Activated CD4-positive, CD25-positive, alpha-beta regulatory T cell (primary cell): ENCODE measurements at places on chromosomes 13 and 19.

DNA sequence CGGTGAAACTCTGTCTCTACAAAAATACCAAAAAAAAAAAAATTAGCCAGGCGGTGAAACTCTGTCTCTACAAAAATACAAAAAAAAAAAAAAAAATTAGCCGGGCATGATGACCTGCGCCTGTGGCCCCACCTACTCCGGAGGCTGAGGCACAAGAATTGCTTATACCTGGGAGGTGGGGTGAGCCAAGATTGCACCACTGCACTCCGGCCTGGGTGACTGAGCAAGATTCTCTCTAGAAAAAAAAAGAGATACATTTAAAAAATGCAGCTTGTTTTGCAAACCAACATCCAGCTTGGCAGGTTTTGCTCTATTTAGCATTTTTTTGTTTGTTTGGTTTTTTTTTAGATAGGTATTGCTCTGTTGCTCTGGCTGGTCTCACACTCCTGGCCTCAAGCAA, 6.7 kb upstream of the PGPEP1 start:
- DNase-seq, result no peak

- no peak for DNase-seq
Measured at GRCh38 chr13:69565334-69565733, 542.3 kb upstream of the ATXN8OS start.

DNA sequence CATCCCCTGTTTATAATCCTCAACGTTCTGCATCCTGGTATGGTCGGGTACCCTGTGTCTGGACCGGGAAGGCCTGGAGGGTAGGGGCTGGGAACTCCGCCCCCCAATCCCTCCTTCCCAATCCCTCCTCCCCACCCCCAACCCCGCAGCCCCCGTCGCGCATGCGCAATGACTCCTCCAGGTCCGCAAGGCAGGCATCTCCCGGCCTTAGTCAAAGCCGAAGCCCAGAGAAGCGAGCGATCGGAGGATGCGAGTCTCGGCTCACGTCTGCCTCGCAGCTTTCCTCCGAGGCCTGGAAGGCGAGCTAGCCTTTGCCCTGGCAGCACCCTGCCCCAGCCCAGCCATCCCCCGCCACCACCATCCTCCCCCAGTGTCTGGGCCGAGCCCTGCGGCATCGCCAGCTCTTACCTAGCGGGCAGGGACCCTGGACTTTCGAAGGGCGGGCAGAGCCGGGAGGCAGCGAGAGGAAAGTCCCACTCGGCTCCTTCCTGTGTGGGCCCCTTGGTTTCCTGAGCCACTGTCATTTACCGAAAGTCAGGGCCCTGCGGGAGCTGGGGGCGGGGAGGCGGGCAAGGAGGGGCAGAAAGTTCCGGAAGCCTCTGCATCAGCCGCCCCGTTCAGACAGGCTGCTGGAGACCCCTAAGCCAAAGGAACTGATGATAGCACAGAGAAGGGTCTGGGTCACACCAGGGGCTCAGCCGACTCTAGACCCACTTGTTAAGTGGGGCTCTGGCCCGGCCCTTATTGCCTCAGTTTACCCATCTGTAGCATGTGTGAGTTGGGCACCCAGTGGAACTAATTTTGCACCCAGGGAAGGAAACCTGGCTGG, at the start of gene JAK3:
TSS of gene JAK3 (minus strand) at position 445 of the 829 bp plus-strand sequence. CDS start 3,565 bp downstream, outside the sequence.
- peak; percentile 74 for DNase-seq

DNA sequence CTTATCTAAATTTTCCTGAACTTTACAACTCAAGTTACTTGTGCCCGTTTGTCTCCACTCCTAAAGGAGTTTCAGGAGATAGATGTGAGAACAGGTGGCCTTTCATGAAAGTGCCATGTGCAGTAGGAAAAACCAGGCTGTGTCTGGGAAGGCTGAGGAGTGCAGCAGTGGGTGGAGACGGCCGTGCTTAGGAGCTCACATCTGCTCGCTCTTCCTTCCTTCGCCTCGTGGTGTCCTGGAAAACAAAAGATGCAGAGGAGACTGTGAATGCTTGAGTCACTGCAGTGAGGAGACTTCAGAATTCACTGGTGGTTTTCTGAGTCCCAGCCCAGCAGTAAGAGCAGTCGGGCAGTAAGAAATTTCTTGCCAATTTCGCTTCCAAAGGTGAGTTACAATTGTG, 138.4 kb upstream of the RNF113B start:
- DNase-seq, result no peak

- no peak for DNase-seq
Measured at GRCh38 chr13:59464926-59465325, 698.8 kb downstream of the DIAPH3 start.

- DNase-seq, result no peak
Measured at GRCh38 chr13:42946927-42947326, 45.1 kb downstream of the EPSTI1 start.

- no peak for DNase-seq
Measured at GRCh38 chr13:48901781-48902180, 73.9 kb upstream of the FNDC3A start.

DNA sequence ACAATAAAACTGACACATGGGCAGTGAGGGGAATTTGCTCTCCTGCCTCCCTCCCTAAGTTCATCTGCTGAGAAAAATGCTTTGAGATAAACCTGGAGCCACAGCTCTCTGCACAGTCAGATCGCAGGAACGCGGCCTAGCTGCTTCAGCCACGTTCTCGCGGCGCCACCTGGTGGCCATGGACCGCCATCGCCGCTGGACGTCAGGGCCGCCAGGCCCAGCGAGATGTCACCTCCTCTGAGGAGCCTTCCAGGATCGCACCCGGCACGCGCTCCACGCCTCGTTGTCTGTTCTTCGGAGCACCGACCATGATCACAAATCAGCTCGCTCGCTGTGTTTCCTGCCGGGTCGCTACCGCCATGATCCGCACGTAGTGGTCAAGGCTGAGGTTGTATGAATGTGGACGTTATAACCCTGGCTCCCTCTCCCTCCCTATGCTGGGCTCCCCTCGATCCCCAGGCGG, 20.6 kb upstream of the USP29 start:
- DNase-seq, result peak; percentile 22

DNA sequence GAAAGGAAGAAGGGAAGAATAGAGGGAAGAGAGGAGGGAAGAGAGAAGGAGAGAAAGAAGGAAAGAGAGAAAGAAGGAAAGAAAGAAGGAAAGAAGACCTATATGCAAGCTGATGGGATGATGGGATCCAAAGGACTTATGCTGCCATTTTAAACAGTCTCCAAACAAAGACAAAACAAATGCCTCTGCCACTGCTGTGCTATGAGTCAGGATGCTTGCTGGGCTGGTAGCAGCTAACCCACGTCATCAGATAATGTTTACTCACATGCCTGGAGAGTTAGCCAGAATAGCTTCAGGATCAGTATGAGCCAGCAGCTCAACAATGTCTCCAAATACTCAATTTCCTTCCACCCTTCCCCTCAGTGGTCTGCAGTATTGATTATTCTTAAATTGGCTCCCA, 12.0 kb upstream of the ZNF274 start:
- DNase-seq, result no peak

DNA sequence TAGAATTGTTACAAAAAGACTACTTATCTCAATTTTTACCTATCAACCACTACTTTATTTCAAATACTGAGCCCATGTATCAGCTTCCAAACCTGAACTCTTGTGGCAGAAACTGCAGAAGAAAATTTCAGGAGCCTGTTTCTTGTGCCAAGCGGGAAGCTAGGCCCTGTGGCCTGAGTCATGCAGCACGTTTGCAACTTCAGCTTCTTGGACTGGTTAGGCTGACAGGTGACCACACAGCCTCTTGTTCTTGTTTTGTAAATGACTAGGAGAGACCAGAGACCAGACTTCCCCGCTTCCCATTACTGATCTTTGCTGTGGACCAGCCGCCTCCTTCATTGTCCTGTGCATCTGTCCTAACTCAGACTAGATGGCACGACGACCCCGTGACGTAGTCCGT, 3.4 kb upstream of the LAMP1 start:
- no peak for DNase-seq

GRCh38 chr13:78147905-78148304, 229.3 kb upstream of the EDNRB start:
- no peak for DNase-seq

GRCh38 chr13:112626124-112626523, 38.2 kb upstream of the TUBGCP3 start:
- no peak for DNase-seq

GRCh38 chr19:42086770-42087550, 11.0 kb downstream of the ZNF574 start:
- no peak for DNase-seq

GRCh38 chr19:46205183-46205984, 24.2 kb upstream of the IGFL1 start:
- DNase-seq, result no peak

GRCh38 chr13:75617230-75617629, 18.9 kb upstream of the LMO7 start:
- DNase-seq, result no peak
